ENCODE measurements at places on chromosomes 2 and 18. TPM values are rescaled to one million over a fixed set of nuclear protein-coding genes. Genes with fewer than 3 reads are reported as not detected.

Gene CACNB4
- total RNA-seq = 0.71 TPM

GRCh38 chr2:25079050-25079635, 37.3 kb downstream of the EFR3B start:
- H3K27me3 ChIP-seq = peaks cover 28% of the 10 kb centered on the region
- DNase-seq = no peak
- H3K27ac ChIP-seq = no peak overlapping the region

DNA sequence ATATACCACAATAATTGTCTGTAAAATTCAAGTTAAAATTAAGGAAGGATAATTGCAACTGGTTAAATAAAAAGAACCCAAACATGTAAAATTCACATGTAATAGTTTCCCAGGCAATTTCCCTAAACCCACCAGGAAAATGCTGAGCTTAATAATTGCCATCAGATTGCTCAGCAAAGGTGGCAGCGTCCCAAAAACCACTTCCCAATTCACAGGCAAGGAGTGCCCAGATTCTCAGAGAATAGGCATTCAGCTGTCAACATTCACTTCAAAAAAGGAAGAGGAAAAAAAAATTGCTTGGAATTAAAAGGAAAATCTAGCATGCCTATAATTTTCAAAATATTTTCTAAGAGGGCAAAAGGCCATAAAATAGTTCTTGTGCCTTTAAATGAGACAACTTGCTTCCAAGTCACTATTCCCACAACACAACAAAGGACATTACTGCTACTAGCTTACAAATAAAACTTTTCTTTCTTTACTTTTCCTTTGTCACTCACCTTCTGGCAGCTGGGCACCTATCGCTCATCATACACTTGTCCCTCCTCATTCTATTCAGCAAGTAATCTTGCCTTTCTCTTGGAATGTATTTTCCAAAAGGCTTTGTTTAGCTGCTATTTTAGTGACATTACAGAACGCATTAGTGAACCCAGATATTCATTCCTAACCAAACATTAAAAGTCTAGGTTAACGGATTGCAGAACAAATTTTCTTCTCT, 15.2 kb downstream of the SRBD1 start:
- peaks cover 2% of the 10 kb centered on the region for H3K4me1 ChIP-seq
- H3K4me3 ChIP-seq = no peak overlapping the region
- no peaks in the 10 kb centered on the region for H3K27me3 ChIP-seq
- no peak overlapping the region for H3K27ac ChIP-seq

Gene CXCR1
- total RNA-seq = 0.14 TPM

- H3K4me3 ChIP-seq = no peak overlapping the region
- H3K27me3 ChIP-seq = no peaks in the 10 kb centered on the region
- H3K27ac ChIP-seq = no peak overlapping the region
- no peak for DNase-seq
- peaks cover 2% of the 10 kb centered on the region for H3K4me1 ChIP-seq
Measured at GRCh38 chr18:79736846-79737245, 57.2 kb downstream of the CTDP1 start.

DNA sequence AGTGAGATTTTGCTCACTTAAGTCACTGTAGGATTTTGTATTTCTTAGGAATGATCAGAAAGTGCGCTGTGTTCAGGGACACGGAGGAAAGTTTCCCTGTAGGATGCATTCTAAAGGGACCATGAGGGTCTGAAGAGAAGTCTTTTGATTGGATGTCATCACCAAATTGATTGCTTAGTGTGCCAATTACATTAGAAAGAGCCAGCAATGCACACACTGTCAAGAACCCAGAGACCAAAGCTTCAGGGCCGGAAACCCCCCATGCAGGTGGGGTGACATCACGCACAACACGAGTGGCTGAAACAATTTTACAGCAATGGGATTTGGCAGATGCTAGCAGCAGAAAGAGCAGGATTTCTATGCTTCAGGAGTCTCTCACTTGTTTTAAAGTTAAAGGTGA, 242.4 kb downstream of the NAPG start:
- peaks cover 13% of the 10 kb centered on the region for H3K27me3 ChIP-seq
- DNase-seq = no peak
- no peak overlapping the region for H3K4me3 ChIP-seq
- H3K4me1 ChIP-seq = no peaks in the 10 kb centered on the region
- no peaks in the 10 kb centered on the region for H3K36me3 ChIP-seq
- H3K27ac ChIP-seq = no peak overlapping the region

Gene IL1A
- not detected for total RNA-seq

Gene ABCB11
- not detected for total RNA-seq

DNA sequence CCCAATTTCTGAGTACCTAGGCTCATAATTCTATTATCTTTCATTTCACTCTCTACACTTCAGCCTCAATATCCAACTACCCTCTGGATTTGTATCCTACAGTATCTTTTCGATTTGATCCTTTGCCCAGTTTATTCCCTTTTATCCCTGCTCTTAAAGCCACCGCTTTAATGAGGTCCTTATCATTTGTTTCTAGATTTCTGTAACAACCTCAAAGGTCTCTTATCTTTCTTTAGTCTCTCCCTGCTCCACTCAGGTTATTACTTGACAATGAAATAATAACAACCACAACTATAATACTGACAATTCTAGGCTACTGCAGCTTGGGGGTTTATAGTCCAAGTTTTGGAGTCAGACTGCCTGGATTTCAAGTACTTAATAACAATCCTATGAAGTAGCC, 25.9 kb upstream of the ASNSD1 start:
- no peak for DNase-seq
- no peak overlapping the region for H3K27ac ChIP-seq
- peaks cover 2% of the 10 kb centered on the region for H3K4me1 ChIP-seq
- H3K36me3 ChIP-seq = no peaks in the 10 kb centered on the region
- no peaks in the 10 kb centered on the region for H3K27me3 ChIP-seq
- no peak overlapping the region for H3K4me3 ChIP-seq

Gene SULT1C4
- total RNA-seq = not detected

- H3K36me3 ChIP-seq = no peaks in the 10 kb centered on the region
- H3K4me1 ChIP-seq = no peaks in the 10 kb centered on the region
- no peak overlapping the region for H3K4me3 ChIP-seq
- no peak overlapping the region for H3K27ac ChIP-seq
- DNase-seq = no peak
Measured at GRCh38 chr2:160142472-160142871, 57.6 kb downstream of the ITGB6 start.

- no peak overlapping the region for H3K27ac ChIP-seq
- no peak for DNase-seq
- no peak overlapping the region for H3K4me3 ChIP-seq
- no peaks in the 10 kb centered on the region for H3K4me1 ChIP-seq
- H3K36me3 ChIP-seq = no peaks in the 10 kb centered on the region
Measured at GRCh38 chr18:7812431-7813063, 245.4 kb downstream of the PTPRM start.

Gene TRAF3IP1
- total RNA-seq = 8.7 TPM

DNA sequence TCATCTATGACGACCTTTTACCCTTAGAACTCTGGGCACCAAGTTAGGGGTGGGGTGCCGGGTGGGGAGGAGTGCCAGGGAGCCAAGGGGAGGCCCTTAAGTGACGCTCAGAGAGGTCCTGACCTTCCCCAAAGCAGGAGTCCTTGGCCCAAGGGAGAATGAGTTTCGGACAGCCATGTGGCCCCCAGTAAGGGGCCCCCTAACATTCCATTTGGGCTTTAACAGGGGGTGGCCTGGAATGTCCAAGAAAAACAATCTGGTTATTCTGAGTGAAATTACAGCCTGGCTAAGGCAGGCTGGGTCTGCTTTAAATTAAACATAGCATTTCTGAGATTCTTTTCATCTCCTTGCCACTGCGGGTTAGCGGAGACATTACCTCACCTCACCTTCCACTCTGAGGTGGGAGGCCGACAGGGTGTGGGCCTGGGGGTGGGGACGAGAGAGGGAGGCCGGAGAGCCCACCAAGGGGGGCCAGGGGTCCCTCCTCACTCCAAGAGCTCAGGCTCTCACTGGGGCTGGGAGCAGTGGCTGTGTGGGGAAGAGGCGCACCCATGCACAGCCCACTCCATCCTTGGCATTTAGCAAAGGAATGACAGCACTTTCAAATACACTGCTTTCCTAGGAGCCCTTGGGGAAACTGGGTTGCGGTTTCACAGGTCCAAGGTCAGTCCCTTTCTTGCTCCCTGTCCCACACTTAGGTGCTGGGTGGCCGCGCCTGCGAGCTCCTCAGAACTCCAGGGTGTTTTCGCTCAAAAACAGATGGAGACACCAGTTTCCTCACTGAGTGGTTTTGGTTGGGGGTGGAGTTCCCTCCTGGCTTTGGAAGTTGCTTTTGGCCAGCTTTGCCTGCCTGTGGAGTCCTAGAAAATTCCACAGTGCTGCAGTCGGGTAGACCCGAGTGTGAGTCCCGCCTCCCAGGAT, 107.4 kb downstream of the POLR1A start:
- DNase-seq = peak; percentile 57
- peaks cover 14% of the 10 kb centered on the region for H3K36me3 ChIP-seq
- H3K27me3 ChIP-seq = no peaks in the 10 kb centered on the region
- H3K4me1 ChIP-seq = peaks cover 78% of the 10 kb centered on the region

- H3K27me3 ChIP-seq = peaks cover 15% of the 10 kb centered on the region
- H3K36me3 ChIP-seq = no peaks in the 10 kb centered on the region
- no peak for DNase-seq
- H3K27ac ChIP-seq = no peak overlapping the region
Measured at GRCh38 chr2:239013678-239013976, 165.7 kb downstream of the TWIST2 start.

Gene ACADL
- not detected for total RNA-seq

GRCh38 chr18:61274416-61274960, 58.7 kb upstream of the CDH20 start:
- no peaks in the 10 kb centered on the region for H3K27me3 ChIP-seq
- H3K4me3 ChIP-seq = no peak overlapping the region
- DNase-seq = no peak
- no peaks in the 10 kb centered on the region for H3K4me1 ChIP-seq
- H3K36me3 ChIP-seq = no peaks in the 10 kb centered on the region
- no peak overlapping the region for H3K27ac ChIP-seq

Gene CFC1
- not detected for total RNA-seq

DNA sequence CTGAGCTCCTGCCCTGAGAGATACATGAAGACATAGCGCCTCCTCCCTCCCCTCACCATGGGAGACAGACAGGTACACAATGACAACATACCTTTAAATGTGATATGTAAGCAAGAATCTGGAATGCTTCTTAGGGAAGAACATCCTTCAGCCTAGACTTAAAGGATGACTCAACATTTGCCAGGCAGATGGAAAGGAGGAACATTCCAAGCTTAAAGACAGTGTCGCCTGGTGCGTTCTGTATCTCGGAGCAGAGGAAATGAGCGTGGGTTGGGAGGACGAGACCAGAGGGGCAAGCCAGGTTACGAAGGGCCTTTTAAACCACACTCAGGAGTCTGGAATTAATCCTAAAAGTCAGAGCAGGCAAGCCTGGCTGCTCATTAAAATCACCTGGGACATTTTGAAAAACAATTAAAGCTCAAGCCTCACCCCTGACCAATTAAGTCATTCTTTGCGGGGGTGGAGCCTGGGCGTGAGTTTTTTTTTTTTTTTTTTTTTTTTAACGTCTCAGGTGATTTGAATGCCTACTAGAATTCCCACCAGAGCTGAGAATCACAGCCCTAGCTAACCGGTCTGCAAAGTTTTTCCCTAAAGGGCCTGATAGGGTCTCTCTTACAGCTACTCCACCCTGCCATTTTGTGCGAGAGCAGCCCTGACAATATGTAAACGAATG, 131.2 kb upstream of the SEC11C start:
- no peaks in the 10 kb centered on the region for H3K36me3 ChIP-seq
- no peak overlapping the region for H3K4me3 ChIP-seq

DNA sequence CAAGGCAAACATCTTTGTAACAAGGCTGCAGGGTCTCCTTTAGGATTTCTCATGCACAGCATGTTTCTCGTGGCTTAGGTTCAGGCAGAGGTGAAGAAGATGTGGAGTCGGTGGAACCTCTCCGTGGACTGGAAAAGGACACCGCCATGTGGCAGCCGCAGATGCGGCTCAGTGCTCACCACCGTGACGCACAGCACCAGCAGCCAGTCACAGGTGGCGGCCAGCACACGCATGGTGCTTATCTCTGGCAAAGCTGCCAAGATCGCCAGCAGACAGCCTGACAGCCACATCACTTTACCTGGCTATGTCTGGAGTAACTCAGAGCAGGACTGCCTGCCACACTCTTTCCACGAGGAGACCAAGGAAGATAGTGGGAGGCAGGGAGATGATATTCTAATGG, 86.6 kb downstream of the PTH2R start:
- no peak overlapping the region for H3K4me3 ChIP-seq
- no peaks in the 10 kb centered on the region for H3K36me3 ChIP-seq
- no peak overlapping the region for H3K27ac ChIP-seq
- DNase-seq = no peak
- H3K27me3 ChIP-seq = no peaks in the 10 kb centered on the region
- H3K4me1 ChIP-seq = no peaks in the 10 kb centered on the region

All from activated naive CD8-positive, alpha-beta T cell treated with anti-CD3 and anti-CD28 coated beads, Interleukin-2, amount 10 ng/mL, durations not matched to agents 7 days and 5 days (primary cell).